Islet precursor cell (in vitro differentiated cells): ENCODE measurements at places on chromosomes 3 and 15.

- no peak for DNase-seq
Observed at GRCh38 chr15:49696433-49696832, 75.6 kb downstream of the DTWD1 start.

DNA sequence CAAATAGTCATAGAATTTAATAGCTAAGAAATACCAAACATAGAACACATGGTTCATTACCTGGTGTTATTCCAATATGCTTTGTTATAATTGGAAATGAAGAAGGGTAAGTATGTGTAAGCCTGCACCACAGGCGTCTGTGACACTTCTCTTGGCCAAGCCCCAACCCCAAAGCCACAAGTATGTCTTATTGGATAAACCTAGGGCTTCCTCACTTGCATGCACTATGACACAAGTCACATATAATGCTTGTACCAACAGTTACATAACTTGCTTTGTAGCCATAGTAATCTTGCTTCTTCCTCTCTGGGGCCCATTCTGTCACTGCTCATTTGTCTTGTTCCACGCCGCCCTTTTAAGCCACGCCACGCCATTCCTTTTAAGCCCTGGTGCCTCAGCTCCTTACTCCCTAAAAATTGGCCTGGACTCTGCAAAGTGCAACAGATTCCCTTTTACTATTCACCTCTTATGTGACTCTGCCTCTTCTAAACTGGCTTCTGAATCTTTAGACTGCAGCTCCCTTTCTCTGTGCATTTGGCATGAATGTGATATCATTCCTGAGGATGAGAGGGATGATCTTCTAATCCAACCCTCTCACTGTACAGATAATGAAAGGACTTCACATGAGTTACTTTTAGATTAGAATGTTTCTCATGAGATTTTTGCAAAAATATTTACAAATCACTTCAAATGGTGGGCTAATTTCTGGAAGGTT is 48.1 kb upstream of the EPHA3 start:
- DNase-seq: no peak

- no peak for DNase-seq
Observed at GRCh38 chr3:157671656-157672055, 168.4 kb upstream of the VEPH1 start.

- no peak for DNase-seq
Observed at GRCh38 chr15:49748791-49749190, 127.9 kb downstream of the DTWD1 start.

DNA sequence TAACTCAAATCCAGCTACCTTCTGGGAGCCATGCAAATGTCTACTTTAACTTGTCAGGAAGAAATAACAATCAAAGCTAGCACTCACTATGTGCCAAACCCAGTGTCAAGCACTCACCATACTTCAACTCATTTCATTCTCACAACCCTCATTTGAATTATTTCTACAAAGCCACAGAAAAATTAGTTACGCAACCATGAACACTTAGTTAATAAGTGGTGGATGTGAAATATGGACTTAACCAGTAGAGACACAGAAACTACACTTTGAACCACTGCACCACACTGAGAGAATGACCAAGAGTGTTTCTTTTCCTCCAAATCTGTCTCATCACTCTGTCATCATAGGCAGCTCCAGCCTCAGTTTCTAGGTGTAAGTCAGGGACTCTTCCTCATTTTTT is 91.0 kb upstream of the MBNL1 start:
- DNase-seq: no peak

DNA sequence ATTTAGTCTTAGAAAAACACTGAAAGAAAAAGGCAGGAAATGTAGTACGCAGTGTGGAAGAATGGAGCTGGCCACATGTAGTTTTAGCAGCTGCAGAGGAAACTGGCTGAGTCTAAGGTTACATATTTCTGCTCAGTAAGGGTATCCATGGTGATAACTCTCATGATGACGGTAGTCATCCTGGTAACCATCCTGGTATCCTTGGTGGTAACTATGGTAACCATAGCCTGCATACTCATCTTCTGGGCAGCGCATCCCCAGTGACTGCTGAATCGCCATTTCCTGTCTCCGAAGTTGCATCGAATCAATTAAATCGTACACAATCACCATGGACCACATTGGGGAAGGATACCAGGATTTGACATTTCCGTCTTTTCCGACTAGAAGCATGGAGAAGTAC is 35.7 kb downstream of the CCDC80 start:
- DNase-seq: no peak

DNA sequence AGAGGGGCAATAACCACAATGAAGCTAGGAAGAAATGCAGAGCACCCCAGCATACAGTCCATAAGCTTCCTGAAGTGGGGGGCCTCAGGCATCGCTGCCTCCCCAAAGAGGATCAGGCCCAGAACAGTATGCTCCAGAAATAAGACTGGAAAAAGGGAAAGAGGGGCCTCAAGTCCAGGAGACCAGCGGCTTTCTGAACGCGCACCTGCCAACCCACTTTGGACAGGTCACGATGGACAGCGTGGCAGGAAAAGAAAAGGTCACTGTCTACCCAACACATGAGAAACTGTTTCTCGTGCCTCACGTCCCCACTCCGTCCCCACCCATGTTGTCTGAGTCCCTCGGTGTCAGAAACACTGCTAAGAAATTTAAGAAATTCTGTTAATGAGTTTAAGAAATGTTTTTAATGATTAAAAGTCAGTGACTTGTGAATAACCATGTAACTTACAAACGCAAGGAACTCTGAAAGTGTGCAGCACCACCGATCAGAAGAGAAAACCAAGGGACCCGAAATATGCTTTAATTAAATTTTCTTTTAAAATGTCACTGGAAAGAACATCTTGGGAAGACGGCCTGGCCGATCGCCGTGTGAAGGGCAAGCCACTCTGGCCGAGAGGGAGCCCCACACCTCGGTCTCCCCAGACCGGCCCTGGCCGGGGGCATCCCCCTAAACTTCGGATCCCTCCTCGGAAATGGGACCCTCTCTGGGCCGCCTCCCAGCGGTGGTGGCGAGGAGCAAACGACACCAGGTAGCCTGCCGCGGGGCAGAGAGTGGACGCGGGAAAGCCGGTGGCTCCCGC is 1.7 kb upstream of the PPARG start:
- DNase-seq: peak; percentile 72

DNA sequence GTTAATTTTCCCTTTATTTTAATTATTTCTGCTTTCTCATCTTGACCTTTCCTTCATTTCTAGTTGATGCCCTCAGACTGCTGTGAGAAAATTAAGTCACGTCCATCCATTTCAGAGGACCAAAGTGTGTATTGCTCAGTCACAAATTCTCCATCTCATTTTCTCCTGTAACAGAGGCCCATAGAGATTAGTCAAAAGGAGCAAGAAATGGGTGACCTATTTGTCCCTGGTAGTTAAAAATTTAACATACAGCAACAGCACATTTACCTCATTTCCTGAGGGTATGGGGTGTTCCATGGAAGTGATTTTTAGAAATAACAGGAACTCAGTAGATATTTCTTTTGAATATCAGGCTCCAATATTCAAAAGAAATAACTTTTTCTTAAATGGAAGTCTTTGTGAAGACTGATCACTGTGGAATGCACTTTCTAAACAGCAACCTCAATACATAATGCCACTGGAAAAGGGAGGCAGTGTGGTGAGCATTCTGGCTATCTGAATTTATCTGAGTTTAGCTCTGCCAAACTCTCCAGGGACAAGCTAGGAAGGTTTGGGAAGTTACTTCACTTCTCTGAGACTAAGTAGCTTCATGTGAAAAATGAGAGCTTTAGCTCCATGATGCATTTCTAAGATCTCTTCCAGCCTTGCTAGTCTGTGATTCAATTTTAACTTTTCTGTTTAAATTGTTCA is 808.2 kb downstream of the SQOR start:
- no peak for DNase-seq

DNA sequence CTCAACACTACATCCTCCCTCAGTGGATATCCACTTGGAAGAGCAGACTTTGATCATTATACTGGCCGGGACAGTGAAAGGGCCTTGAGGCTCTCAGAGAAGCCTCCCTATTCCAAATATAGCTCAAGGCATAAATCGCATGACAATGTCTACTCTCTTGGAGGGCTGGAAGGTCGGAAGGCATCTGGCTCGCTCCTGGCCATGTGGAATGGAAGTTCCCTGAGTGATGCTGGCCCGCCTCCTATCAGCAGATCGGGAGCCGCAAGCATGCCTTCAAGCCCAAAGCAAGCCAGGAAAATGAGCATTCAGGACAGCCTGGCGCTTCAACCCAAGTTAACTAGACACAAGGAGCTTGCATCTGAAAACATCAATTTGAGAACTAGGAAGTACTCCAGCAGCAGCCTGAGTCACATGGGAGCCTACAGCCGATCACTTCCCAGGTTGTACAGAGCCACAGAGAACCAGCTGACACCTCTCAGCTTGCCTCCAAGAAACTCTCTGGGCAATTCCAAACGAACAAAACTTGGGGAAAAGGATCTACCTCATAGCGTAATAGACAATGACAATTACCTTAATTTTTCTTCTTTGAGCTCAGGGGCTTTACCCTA is 25.4 kb downstream of the PHLDB2 start:
- DNase-seq: no peak
